EH (cell line): ENCODE measurements at places on chromosomes 12 and 14.

DNA sequence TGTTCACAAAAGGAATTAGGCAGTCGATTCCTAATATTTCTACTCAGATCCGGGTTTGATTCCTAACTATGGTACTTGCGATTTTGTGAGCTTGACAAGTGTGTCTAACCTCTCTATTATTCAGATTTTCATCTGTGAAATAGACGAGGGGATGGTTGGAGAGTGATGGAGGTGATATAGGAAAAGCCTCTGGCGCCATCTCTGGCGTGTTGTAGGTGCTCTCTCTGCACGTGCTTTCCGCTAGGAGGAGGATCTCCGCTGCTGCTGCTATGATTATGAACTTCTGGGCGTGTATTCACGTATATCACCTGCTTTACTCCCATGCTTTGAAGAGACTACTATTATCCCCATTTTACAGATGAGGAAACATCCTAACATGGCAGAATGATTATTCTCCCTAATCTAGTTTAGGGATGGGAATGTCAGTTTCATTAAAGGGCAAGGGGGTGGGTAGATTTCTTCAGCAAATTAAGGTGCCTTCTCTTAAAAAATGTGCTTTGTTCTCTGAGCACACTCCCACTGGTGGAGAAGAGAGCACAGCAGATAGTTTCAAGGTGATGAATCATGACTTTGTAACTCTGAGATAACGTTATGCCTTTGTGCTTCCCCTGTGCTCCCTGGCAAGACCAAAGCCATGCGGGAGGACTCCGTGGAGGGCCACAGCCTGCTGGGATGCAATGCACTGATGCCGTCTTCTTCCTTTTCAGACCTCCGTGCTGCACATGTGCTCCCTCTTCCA is 97.1 kb downstream of the PRIMA1 start:
- no peak for DNase-seq

- peak; percentile 3 for DNase-seq
These were observed 127.7 kb downstream of the SNAPC1 start for GRCh38 chr14:61889914-61890351.

DNA sequence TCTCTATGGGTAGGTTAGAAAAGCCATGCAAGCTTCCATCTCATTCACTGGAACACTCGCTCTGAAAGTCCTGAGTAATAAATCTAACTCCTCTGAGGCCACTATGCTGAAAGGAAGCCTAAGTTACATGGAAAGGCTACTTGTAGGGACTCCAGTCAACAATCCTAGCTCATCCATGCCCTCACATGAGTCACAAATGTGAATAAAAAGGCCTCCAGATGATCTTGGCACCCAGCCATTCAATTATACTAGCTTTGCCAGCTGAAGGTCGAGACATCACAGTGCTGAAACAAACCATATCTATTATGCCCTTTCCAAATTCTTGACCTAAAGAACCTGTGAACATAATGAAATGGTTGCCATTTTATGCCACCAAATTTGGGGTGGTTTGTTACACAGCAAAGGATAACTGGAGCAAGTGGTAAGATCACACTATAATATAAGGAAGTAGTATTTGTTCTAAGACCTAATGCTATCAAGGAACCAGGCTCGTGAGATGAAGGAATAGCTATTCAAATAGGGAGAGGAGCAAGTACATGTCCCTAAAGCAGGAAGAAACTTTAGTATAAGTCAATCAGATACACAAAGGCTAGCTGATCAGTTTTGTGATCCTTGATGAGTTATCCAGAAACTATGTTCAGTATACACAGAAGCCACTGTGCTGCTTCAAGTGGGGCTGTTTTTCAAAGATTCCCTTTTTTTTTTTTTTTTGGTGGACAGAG is 142.1 kb downstream of the MED13L start:
- peak; percentile 80 for DNase-seq

DNA sequence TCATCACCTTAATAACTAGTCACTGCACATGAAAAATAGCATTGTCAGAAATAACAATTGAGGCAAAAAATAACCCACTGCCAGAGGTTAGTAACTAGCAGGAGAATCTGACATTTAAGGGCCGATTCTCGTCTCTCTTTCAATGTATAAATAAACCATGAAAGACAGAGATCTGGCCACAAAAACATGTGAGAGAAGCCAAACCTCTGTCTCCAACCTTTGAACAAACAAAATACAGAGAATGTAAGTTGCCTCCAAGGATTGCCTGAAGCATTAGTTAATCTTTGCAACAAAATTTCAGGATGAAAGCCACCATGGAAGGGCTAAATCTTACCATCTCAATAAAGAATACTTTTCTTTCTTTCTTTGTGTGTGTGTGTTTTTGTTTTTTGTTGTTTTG is 257.4 kb upstream of the TMTC1 start:
- DNase-seq: no peak

GRCh38 chr14:81474685-81475324 is 58.8 kb downstream of the SEL1L start:
- DNase-seq: no peak

DNA sequence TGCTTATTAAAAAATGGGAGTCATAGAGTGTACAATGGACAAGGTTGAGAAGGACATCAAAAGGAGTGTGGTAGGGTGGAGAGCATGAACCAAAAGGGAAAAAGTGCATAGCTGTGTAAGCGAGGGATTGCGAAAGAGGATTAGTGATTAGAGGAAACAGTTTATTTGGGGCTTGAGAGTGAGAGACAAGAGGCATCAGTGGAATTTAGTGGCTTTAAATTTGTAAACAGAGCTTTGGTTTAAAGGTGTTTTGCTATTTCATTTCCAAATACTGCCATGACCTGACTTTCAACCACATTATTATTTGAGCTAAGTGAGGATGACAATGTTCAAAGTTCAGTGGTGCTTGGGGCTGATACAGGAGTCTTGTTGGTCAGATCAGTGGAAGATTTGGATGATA is 53.4 kb downstream of the SLC16A7 start:
- DNase-seq: peak; percentile 29

DNA sequence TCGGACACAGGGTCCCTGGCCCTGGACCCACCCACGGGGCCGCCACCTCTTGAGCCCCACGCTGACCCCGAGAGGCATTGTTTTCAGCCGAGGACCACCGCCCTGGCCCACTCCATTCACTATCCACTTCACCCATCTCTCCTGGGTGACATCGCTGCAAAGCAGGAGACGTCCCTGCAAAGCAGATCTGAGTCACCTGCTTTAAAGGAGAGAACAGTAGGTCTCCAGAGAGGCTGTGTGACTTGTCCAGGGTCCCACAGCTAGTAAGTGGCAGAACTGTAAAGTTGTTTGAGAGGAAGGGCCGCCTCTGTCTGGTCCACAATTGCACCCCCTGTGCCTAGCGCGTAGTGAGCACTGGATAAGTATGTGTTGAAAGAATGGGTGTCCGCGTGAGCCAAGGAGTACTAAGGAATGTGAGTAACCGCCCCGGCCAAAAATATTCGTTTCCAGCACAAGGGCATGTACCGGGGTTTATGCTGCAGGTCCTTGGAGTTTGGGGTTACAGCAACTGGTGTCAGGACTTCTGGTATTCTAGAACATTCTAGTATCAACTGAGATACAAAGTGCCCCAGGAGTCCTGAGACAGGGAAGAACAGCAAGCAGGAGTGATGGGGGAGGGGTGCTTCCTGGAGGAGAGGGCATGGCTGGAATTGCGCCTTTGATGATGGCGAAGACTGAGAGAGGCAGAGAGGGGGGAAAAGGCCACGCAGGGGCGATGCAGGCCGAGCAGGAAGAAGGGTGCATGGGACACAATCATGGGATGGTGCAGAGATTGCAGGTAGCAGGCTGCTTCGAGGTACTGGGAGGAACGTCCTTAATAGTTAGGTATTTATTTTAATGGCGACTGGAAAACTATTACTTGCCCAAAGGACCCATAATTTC is 91.1 kb downstream of the SCARB1 start:
- no peak for DNase-seq

DNA sequence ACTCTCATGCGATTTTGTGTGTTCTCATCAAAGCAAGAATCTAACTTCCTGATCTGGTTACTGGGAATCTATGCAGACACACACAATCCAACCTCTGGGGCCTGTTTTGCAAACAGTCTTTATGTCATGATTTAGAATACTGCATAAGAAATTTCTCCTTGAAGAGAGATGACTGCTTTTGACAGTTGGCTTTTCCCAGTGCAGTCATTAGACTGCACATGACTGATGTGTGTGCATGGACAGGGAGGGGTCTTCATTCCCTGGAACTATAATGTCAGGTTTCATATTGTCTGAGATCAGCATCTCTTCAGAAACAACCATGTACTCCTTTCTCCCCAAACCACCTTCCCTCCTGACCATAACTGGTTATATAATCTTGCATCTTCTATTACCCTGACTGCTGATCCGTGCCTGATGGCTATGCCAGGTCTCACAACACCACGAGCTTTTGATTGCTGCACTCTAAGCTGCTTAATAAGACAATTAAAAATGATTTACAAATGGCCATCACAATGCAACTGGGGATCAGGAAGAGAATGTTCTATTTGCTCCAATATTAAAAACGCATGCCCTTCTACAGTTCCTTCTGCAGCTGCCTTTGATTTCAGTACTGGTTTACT is 995.4 kb downstream of the NRXN3 start:
- no peak for DNase-seq

DNA sequence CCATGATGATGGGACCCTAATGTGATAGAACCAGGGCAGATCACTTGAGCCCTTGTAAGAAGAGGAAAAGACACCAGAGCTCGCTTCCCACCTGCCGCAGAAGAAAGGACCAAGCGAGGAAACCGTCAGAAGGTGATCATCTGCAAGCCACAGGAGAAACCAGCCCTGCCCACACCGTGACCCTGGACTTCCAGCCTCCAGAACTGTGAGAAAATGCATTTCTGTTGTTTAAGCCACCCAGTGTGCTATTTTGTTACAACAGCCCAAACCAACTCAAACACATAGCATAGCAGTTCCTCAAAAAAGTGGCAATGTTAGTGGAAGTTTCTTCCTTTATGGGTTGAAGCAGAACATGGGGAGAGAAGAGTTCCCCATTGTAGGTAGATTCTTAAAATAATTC is 107.9 kb upstream of the BCL2L14 start:
- DNase-seq: no peak
